ENCODE measurements at places on chromosomes 1 and 21.

DNA sequence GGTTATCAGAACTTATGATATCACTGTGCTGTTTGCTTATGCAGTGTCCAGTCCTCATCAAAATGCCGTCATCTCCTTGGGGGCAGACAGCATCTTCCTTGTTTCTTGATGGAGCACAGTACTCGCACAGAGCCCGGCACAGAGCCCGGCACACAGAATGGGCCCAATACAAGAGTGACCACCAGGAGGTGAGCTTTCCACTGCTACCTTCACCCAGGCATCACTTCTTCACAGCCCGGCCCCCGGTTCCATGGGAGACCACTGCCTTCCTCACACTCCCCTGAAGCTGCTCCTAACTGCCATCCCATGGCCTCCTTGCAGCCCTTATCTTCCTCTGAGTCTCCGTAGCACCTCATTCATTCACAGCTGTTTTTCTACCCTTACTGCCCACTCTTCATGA, 94.0 kb downstream of the TNR start:
- no peak for DNase-seq

GRCh38 chr1:25562101-25562927, 18.9 kb downstream of the LDLRAP1 start:
- DNase-seq: peak; percentile 40

- DNase-seq: no peak
These were observed 31.6 kb upstream of the ACOT11 start for GRCh38 chr1:54516249-54516920.

DNA sequence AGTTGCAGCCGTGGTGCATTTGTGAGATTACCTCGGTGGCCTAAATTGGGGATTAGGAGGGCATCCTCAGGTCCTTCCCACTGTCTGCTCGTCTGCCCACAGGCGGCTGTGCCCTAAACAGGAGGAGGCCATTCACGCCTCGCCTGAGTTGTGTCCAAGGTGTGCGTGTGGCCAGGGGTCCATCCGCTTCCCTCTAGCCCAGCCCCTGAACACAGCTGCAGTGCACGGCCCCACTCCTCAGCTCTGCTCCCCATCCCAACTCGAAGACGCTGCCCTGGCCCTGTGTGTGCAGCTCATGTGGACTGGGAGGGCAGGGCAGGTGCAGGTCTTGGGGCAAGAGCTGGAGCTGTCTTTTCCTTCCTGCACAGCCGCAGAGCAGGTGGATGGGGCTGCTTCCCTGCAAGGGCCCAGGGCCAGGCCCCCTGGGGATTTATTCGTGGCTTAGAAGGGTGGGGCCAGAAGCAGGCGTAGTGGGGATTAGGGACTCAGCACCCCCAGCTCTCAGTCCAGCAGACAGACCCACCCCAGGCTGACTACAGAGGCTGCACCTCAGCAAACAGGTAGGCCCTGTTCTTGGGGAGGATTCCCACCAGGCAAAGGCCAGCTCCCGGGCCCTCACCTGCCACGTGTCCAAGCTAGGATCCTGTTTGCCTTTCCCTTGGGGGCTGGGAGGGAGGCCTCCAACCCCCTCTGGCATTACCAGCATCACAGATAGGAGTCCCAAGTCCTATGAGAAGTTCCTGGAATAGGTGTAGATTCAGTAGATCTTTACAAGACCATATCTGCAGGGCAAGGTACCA, 4.3 kb downstream of the GUK1 start:
- DNase-seq: no peak

GRCh38 chr1:10624256-10625050, 149.7 kb downstream of the PEX14 start:
- no peak for DNase-seq

GRCh38 chr1:193703655-193704054, 517.2 kb upstream of the B3GALT2 start:
- no peak for DNase-seq

DNA sequence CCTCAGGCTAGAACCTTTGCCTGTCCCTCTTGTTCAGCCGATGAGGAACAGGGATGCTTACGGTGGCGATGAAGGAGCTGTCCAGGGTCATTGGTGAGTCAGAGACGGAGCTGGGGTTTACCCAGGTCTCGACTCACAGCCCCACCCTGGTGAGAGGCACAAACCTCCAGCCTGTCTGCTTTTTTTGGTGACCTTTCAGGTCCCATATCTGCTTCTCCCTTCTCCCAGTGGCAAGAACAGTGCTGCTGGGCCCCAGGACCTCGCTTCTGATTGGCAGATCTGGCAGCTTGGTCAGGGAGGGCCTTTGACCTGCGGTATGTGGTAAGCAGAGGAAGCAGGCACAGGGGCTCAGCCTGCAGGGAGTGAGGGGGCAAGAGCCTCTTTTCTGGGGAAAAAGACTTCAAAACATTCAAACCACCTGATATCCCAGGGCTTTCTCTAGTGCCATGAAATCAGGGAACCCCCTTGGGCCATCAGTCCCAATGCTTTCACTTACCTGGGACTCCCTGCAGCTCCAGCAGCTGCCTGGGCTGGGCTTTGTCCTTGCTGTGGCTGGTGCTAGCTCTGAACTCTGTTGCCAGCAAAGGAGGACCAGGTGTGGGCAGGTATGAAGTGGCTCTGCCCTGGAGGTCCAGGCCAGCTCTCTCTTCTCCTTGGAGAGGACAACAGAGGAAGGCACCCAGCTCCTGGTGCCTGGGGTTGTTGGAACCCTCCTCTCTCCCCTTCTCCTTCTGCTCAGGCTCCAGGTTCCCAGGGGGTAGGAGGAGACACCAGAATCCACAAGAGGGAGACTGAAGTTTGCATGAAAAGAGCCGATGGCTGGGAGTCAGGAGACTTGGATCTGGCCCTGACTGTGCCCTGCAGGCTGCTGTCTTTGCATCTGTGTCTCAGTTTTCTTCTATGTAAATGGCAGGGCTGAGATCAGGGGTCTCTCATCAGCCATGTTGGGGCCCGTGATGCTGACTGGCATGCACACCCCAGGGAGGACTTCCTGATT, 41.4 kb downstream of the TRIM62 start:
- DNase-seq: no peak

DNA sequence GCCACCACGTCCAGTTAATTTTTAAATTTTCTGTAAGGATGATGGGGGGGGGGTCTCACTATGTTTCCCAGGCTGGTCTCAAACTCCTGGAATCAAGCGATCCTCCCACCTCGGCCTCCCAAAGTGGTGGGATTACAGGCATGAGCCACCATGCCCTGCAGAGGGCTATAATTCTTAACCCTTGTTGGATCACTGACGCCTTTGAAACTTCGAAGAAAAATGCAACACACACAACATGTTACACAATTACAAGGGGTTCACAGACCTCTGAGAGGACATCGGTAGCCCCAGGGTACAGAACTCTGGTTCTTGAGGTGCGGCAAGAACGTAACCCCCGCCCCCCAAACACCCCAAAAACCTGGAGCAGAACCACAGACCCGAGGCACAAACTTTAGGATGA, 8.4 kb upstream of the LUZP1 start:
- no peak for DNase-seq

- no peak for DNase-seq
These were observed 105.0 kb downstream of the FNBP1L start for GRCh38 chr1:93552741-93553455.

DNA sequence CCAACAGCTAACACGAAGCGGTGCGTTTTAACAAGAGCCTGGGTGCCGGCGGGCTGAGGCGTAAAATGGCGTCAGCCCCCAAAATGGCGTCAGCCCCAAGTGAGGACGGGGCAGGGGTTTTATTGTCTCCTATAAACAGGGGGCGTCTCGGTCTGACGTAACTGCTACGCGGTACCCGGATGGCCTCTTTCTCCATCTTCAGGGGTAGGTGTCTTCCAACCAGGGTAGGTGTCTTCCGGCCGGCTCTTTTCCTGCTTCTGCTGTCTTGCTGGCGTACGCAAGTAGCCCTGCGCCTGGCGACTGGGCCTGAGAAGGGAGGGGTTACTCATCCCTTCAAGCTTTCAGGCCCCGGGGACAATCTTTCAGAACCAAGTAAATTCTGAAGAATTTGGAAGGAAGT, 45.3 kb downstream of the LGR6 start:
- DNase-seq: no peak

- peak; percentile 75 for DNase-seq
These were observed 32.1 kb downstream of the CD244 start for GRCh38 chr1:160830321-160831153.

DNA sequence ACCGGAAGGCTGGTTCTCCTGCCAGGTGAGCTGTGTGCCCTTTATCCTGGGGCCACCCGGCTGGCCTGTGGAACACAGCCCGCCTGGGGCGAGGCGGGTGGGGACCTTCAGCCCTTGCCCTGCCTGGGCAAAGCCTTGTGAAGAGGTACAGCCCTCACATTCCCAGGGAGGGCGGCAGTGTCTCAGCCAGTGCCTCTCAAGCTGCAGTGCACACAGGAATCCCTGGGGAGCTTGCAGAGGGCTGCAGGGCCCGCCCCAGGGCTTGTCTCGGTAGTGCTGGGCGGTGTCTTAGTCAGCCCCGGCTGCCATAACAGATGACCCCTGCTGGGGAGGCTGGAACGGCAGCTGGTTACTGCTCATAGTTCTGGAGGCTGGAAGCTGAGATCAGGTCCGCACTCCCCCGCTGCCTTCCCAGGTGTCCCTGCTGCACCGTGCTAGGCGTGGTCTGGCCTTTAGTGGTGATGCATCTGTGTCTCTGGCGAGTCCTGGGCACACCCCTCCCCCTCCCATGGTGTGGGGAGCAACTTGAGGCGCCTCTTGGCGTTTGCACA, 12.6 kb downstream of the DFFB start:
- no peak for DNase-seq

DNA sequence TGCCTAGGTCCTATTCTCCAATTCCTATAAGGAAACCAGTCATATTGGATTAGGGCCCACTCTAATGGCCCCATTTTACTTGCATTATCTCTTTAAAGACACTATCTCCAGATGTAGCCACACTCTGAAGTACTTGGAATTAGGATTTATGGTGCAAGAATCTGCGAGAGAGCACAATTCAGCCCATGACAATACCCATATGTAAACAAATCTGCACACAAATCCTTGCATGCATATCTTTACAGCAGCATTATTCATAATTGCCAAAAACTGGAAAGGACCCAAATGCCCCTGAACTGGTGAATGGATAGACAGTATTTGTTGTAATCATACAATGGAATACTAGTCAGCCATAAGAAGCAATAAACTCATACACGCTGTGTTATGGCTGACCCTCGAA, 229.8 kb upstream of the ADAMTS5 start:
- no peak for DNase-seq

- DNase-seq: peak; percentile 12
These were observed 8.1 kb downstream of the KRTAP21-3 start for GRCh38 chr21:30710499-30710898.

DNA sequence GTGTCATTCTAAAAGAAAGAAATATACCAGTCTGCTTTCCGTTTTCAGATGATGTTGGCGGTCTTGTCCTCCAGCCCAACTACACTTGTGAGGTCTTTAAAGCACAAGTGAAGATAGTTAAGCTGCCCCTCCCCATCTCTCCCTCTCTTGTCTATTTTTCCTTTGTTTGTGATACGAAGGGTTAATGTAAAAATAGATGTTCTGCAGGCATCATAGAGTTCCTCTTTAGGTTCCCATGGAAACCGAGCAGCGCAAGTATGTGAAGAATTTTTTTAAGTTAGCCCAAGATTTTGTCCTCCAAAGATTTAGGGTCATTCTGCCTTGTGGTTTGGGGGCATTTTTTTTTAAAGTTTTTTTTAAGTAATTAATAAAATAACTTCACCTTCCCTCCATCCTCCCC, 232.4 kb upstream of the AJAP1 start:
- no peak for DNase-seq
